Peyer's patch (tissue), 4 donors: ENCODE measurements at places on chromosomes 1 and 21. TPM values are rescaled to one million over a fixed set of nuclear protein-coding genes. Genes with fewer than 3 reads are reported as not detected.

The GPATCH4 gene
- 9.5 TPM for total RNA-seq

The CD34 gene
- total RNA-seq: 18.5 TPM

The ALX3 gene
- not detected for total RNA-seq

The EXTL1 gene
- not detected for total RNA-seq

DNA sequence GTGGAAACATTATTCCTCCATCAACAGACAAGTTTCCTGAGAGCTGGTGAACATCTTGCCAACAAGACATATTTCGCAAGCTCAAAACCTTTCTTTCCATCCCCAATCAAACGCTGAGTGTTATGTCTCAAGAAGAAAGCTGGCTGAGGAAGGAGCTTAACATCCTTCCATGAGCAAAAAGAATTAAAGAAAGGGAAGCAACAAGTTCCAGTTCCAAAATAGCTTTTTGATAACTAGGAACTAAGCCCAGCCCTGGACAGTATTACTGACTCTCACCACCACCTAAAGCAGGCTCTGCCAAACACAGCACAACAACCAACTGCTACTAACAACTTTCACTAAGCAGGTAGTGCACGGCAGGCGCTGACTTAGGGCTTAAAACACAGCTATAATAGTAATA is 50.2 kb downstream of the CAPZB start:
- DNase-seq: no peak

DNA sequence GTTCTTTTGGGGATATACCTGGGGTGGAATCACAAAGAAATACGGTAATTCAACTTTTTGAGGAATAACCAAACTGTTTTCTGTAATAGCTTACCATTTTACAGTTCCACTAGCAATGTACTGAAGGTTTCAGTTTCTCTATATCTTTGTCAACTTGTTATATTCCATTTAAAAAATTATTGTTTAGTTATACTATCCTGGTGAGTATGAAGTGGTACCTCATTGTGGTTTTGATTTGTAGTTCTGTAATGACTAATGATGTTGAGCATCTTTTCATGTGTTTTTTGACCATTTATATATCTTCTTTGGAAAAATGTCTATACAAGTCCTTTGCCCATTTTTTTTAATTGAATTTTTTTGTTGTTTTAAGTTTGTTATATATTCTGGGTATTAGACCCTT is 39.4 kb downstream of the MAST2 start:
- no peak for DNase-seq

GRCh38 chr21:37139154-37139553 is 66.1 kb downstream of the TTC3 start:
- DNase-seq: no peak

GRCh38 chr1:228664399-228664914 is 70.8 kb upstream of the RHOU start:
- DNase-seq: peak; percentile 91

DNA sequence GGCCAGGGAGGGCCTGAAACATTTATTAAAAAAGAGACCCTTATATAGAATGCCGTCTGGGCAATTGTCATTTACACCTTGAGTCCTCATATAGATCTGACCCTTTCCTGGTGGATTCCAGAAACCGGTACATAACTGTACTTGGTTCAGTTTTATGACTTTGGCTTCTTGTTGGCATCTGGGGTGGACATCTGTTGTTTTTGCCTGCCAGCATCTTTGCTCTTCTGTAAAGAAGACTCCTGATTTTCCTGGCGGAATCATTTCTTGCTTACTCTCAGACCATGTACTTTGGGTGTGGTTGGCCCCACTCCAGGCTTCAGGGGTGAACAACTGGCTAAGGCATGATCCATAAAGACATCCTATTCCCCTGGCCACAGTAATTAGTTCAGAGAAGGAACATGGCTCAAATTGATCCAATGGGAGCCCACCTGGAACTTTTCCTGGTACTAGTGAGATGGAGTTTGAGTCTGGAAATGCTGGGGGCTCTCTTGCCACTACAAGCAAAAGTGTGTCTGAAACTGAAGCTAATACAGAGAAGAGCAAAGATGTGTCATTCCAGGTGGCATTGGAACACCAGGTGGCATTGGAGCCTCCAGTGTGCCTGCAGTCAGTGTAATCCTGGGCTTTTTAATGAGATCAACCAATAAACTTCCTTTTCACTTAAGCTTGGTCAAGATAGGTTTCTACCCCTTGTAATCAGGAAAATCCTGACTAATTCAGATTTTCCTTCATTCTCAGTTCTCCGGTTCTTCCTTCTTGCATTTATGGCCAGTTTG is 332.5 kb upstream of the CAMK1G start:
- DNase-seq: no peak

- no peak for DNase-seq
Observed at GRCh38 chr1:68445709-68446108, 4.0 kb downstream of the RPE65 start.

DNA sequence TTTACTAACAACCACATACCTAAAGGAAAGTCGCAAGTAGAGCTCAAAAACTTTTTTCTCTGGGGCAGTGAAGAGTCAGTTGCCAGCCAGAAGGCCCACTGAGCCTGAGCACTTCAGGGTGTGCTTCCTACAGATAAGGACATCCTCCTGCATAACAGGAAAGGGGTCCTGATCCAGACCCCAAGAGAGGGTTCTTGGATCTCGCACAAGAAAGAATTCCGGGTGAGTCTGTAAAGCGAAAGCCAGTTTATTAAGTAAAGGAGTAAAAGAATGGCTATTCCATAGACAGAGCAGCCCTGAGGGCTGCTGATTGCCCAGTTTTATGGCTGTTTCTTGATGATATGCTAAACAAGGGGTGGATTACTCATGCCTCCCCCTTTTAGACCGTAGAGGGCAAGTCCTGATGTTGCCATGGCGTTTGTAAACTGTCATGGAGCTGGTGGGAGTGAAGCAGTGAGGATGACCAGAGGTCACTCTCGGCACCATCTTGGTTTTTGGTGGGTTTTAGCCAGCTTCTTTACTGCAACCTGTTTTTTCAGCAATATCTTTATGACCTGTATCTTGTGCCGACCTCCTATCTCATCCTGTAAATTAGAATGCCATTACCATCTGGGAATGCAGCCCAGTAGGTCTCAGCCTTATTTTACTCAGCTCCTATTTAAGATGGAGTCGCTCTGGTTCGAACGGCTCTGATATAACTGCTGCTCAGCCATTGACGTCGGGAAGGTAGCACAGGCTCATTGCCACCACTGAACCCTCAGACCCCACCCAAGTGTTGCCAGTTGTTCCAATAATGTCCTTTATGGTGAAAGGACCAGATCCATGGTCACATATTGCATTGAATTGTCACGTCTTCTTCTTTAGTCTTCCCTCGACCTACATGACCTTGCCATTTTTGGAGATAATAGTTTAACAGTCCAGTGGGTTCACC is 96.6 kb upstream of the ERRFI1 start:
- no peak for DNase-seq

- DNase-seq: no peak
Observed at GRCh38 chr1:223147409-223147808, 4.4 kb upstream of the TLR5 start.
